ENCODE measurements at places on chromosomes 7 and 10.

DNA sequence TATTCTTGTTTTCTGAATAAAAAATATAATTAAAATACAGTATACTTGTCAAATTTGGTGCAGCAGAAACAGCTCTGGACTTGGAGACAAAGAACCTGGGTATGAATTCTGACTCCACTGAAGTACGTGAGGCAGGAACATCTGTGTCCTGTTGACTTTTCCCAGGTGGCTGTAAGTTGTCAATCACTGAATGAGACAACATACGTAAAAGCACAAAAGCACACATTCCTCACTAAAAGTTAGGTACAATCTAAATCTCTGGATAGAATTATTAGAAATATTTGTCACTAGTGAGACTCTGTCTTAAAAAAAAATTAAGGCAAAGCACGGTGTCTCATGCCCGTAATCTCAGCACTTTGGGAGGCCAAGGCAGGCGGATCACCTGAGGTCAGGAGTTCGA lies 18.1 kb downstream of the CFAP58 start:
- DNase-seq, result no peak

GRCh38 chr10:130894471-130894870 lies 417.1 kb downstream of the TCERG1L start:
- DNase-seq, result no peak

- no peak for DNase-seq
Measured at GRCh38 chr7:46953008-46953407, 628.9 kb downstream of the TNS3 start.

DNA sequence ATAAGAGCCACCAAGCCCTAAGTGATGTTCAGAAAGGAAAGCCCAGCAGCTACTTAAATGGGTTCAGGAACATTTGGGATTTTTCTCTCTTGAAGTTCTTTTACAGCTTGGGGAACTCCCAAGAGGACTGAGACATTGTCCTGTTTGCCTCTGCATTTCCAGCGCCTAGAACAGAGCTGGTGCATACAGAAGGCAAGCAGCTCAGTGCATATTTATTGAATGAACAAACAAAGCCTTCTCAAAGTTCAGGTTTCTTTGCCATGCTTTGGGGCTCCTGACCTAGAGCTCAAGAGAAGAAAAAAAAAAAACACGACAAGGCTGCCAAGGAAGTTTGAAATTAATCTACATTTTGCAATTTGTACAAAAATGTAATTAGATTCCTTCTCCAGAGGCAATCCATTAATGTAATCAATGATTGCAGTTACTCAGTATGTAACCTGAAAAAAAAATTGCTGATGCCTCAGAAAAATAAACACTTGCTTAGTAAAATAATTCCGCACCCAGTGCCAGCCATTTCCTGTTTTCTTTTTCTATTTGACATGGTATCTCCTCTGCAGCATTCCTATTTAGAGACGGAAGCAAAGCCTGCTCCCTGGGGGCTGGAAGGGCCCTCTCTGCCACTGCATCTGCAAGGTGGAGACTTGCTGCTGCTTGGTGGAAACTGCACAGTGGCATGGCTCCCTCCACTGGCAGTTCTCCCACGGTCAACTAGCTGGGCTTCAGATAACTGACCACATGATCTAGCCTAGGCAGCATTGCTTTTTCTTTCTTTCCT lies 157.3 kb downstream of the TMEM178B start:
- peak; percentile 68 for DNase-seq

DNA sequence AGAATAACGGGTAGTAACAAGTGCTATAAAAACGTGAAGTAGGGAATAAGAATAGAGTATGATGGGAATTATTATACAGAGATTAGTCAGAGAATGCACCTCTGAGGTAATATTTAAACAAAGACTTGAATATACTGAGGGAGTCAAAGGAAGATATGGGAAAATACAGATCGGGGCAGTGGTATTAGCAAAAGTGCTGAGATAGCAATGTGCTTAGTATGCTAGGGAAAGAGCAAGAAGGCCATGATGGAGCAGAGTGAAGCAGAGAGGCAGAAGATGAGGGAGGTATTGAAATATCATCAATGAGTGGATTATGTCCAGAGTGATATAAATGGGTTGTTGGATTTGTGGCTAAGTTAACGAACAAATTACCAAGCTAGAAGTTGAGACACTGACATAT lies 96.5 kb upstream of the GPR22 start:
- DNase-seq, result no peak

DNA sequence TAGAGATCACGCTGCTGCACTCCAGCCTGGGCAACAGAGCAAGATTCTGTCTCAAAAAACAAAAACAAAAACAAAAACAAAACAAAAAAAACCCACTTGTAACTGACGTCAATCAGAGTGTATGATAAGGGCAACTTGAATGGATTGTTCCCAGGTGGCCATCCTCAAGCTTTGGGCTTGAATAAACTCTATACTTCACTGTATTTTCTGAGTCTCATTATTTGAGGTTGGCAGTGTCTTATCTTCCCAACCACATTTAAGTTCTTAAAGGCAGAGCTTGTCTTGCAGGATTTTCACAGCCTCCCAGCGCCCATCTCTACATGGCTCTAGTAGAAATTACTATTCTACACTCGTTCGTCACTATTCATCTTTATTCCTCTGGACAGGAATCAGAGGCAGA lies 5.1 kb upstream of the OAT start:
- no peak for DNase-seq

DNA sequence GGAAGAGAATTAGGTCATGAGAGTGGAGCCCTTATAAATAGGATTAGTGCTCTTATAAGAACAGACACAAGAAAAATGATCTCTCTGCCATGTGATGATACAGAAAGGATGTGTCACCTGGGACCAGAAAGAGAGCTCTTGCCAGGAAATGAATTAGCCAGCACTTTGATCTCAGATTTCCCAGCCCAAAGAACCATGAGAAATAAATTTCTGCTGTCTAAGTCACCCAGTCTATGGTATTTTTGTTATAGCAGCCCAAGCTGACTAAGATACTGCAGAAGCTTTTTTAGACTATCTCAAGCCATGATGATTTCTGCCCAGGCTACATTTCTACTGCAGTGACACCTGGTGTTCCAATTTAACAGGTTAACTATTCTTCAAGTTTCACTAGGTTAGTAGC lies 84.8 kb downstream of the RSU1 start:
- DNase-seq, result no peak

- no peak for DNase-seq
Measured at GRCh38 chr10:114083040-114083439, 39.4 kb downstream of the ADRB1 start.

DNA sequence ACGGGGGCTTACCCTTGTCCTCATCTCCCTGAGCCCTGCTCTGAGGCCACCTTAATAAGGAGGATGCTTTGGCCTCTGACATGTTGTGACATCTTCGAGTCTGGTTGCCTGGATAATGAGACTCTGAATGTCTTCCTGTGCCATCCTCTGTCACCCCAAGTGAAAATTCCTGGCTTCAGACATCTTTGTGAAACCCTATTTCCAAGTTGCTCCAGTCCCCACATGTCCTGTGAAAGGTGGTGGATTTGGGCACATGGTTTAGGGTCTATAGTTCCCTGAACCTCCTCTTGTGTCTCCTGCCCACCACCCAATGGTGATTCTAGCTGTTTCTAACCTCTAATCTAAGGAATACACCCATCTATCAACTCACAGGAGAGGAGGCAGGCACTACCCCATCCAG lies 223.1 kb upstream of the GLI3 start:
- DNase-seq, result no peak

- DNase-seq, result no peak
Measured at GRCh38 chr10:98694883-98695282, 248.1 kb upstream of the HPS1 start.

GRCh38 chr10:28970231-28970630 lies 292.9 kb downstream of the BAMBI start:
- no peak for DNase-seq

GRCh38 chr10:24947304-24948097 lies 4.9 kb downstream of the PRTFDC1 start:
- no peak for DNase-seq

GRCh38 chr10:103055105-103055504 lies 137.0 kb downstream of the CNNM2 start:
- no peak for DNase-seq

GRCh38 chr7:128450409-128450808 lies 5.3 kb upstream of the HILPDA start:
- no peak for DNase-seq

GRCh38 chr10:50033481-50033880 lies 34.3 kb upstream of the WASHC2A start:
- no peak for DNase-seq

- no peak for DNase-seq
Measured at GRCh38 chr10:78291722-78292121, 258.1 kb downstream of the RPS24 start.

DNA sequence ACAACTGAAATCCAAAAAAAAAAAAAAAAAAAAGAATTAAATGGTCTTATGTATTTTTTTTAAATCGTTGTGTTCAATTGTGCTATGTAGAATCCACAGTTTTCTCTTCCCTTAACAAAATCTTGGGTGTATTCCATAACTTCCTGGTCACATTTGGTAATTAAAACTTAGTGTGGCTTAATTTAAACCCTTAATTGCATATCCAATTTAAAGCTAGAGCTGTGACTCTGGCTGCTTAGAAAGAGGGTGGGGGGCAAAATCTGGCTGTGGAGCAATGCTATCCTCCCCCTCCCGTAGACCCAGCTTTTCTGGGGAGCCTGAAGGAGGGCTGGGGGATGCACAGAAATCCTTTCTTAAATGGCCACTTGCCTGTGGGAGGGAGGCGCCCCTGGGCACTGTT lies 695.1 kb downstream of the INHBA start:
- DNase-seq, result no peak
